Stimulated activated CD4-positive, alpha-beta T cell treated with anti-CD3 and anti-CD28 coated beads, Interleukin-12 subunit alpha, Interleukin-12 subunit beta, amount 100 ng/mL, for 48 hours (primary cell): ENCODE measurements at places on chromosomes 2 and 18.
A peak's percentile ranks its signal among the peaks of the same experiment; 100 is the strongest.

DNA sequence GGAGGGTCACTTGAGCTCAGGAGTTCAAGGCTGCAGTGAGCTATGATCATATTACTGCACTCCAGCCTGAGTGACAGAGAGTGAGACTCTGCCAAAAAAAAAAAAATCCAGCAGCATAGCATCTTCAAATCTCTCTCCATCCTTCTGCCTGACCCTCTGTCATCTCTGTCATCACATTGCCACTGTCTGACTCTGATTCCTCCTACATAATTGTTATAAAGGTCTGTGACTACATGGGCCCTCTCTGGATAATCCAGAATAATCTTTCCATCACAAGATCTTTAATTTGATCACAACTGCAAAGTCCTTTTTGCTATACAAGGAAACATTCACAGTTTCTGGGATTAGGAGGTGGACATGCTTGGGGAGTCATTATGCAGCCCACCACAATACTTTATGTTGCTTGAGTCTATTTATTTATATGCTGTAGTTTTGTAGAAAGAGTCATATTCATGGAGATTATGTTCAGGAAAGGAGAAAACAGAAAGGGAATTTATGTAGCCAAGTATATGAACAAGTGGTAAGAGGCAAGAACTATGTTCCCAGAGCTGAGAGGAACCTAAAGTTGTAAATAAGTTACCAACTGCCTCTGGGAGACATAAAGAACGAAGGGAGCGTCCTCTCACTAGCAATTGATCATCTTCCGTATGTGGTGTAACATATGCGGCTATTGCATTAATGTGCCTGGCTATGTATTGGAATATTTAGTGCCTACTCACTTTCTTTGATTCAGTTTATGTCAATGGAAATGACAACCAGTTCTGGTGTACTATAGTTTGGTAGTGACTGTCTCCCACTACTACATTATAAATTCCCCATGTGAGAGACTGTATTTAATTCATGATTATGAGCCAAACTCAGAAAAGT, 21.5 kb downstream of the RND3 start:
- DNase-seq = no peak

DNA sequence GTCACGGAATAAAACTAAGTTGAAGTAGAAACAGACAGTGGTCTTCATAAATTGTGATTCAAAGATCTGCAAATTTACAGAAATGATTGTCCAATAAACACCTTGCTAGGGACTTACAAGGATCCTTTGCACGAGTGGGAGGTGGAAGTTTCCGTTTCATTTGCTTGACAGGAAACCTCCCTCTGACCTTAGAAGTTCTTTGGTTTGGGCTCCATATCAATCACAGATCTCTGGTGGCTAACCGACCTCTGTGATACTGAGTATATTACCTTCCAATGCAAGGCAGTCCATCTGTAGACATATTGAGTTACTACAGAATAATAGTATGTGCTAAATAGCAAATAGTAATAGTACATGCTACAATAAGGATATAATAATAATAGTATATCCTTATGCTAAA, 33.7 kb upstream of the RNF152 start:
- peak; percentile 41 for DNase-seq

DNA sequence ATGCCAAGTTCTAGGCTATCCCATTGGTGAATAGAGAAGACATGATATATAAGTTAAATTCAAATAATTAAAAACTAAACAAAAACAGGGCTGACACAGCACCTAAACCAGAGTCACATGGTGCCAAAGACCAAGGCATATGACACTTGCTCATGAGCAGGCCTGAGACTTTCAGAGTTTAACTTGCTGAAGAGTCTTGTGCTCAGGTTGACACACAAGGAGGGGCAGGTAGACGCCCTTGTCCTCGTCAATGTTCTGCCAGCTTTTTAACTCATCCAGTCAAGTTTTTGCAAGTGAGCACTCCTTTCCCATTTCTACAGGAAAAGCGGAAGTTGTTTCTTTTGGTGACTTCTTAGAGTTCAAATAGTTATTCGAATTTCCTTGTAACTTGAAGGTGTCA, 289.7 kb downstream of the CYRIA start:
- no peak for DNase-seq

DNA sequence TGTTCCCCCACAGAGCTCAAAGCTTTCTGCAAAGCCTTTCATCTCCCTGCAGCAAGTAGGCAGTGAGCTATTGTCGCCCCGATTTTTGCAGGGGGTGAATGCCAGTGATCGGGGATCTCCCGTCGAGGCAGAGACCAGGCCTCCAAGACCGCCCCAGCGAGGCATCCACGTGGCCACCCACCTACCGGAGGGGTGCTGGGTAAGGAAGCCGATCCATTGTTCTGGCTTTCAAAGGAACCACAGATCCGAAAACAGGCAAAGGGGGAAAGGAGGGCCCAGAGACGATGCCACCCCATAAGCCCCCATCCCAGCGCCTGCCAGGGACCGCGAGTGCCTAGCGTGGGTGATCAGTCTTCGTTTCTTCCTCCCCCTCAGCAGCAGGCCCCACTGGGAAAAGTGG, 2.4 kb downstream of the ADRA2B start:
- DNase-seq = no peak

GRCh38 chr2:12797815-12798214, 81.1 kb downstream of the TRIB2 start:
- DNase-seq = no peak

- no peak for DNase-seq
These were observed 101.0 kb upstream of the LMAN1 start for GRCh38 chr18:59460072-59460420.

DNA sequence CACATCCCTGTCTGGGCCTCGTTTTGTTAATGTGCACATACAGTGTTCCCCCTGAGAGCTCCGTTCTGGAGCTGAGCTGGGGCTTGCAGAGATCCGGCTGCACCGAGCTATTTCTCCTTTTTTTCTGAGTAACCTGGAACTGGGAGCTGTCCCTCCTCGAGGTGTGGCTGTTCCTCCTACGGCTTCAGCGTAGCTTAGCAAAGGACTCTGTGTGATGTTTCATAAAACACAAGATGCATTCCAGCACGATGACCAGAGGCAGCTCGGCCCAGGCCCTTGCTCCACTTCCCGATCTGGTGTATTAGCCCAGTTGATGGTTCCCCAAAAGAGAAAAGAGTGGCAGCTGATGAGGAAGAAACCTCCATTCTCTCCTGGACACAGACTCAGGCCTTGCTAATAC, 103.0 kb downstream of the FAM210A start:
- DNase-seq = no peak

DNA sequence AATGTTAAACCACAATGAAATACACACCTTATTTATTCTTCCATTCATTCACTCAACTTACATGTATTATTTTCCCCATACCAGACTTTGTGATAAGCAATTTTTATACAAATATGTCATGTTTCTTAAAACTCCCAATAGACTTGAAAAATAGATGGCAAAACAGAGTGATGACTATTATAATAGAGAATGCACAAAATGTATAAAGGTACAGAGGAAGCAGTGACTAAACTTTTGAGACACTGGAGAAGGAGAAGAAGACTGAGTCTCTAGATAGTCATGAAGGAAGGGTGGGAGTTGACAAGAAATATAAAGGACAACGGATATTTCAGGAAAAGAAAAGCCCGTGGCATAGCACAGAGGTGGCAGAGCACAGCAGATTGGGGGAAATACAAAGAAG, 198.1 kb upstream of the SLC39A10 start:
- DNase-seq = no peak

DNA sequence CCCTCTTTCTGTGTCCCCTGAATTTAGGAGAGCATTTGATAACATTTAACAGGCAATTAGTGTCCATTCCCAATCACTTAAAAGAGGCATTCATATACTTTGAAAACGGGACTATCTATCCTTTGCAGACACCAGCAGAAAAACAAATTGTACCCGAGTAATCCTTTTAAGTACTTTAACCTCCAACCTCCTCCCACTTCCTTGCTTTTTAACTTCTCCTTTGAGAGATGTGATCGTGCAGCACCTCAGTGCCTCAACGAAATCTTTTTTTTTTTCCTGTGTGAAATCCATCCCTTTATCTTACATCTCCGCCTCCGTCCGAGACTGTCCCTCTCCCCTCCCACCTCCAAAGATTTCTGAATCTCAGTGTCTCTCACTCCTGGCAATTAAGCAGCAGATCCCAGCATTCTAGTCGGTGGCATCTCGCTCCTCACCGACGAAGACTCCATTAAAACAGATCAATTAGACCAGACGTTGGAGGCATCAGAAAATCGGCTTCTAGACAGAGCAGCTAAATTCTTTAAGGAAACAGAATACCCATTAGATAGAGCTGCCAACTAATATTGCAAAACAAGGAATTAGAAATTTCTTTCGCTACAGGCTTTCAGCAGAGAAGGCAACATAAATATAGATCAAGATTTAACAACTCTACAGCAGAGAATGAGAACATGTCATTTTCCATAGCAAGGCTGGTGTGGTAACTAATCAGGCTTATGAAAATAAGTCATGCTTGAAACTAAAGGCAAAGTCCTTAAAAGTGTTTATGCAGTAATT, 1.9 kb upstream of the TMEFF2 start:
- no peak for DNase-seq

DNA sequence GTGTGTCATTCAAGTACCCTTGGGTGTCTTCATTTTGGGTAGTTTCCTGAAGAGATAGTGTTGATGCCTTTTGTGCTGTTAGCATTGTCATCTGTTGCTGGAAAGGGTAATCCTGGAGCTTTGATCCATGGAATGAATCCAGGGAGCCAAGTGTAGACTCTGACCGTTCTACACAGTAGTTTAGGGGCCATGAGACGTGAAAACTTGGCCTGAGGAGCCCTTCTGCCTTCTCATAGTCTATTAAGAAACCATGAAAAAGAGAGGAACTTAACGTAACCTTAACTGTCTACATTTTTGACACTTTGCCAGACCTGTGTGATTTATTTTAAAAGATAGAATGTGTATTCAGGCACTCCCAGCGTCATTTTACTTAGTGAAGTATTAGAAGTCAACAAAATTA, 194.0 kb downstream of the BABAM2 start:
- no peak for DNase-seq

DNA sequence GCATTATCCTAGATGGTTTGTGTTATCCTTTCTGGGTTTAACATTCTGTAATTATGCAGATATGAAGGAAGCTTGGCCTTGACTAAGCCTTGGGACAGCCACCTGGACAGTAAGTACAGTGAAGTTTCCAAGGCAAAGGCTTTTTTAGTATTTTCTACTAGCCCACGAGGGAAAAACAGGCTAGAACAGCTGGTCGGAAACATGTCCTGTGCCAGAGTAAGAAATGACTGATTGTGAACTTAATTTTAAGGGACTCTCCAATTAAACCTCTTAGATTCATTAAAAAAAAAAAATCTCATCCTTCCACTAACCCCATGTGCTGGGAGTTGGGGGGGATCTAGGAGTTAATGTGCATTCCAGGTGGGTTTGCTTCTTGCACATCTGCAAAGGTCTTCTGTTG, 720.8 kb downstream of the SLC4A3 start:
- no peak for DNase-seq

GRCh38 chr2:177161741-177162460, 50.7 kb upstream of the HNRNPA3 start:
- no peak for DNase-seq

- DNase-seq = no peak
These were observed 160.5 kb upstream of the APCDD1 start for GRCh38 chr18:10293966-10294365.

- DNase-seq = no peak
These were observed 15.1 kb downstream of the LMAN1 start for GRCh38 chr18:59343926-59344325.

GRCh38 chr2:74149247-74149525, 1.5 kb upstream of the BOLA3 start:
- DNase-seq = no peak

DNA sequence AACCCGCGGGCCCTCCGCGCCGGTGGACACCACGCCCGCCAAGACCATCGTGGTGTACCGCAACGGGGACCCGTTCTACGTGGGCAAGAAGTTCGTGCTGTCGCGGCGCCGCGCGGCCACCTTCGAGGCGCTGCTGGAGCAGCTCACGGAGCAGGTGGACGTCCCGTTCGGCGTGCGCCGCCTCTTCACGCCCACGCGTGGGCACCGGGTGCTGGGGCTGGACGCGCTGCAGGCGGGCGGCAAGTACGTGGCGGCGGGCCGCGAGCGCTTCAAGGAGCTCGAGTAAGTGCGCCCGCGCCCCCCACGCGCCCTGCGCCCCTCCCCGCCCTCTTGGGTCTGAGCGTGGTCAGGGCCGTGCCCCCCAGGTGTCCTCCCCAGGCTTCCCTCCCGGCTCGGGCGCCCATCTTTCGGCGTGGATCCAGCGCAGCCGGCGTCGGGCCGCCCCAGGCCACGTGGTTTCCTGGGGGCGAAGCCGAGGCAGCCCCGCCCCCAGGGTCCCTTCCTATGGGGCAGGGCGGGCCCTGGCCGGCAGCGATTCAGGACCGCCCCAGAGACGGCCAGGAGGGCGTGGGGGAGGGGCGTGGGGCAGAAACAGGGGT, 481 bp downstream of the DCDC2C start:
- DNase-seq = no peak
